Heart right ventricle (tissue), 16 donors: ENCODE measurements at places on chromosomes 2 and 18. TPM values are rescaled to one million over a fixed set of nuclear protein-coding genes. Genes with fewer than 3 reads are reported as not detected.
A peak's percentile ranks its signal among the peaks of the same experiment; 100 is the strongest.

DNA sequence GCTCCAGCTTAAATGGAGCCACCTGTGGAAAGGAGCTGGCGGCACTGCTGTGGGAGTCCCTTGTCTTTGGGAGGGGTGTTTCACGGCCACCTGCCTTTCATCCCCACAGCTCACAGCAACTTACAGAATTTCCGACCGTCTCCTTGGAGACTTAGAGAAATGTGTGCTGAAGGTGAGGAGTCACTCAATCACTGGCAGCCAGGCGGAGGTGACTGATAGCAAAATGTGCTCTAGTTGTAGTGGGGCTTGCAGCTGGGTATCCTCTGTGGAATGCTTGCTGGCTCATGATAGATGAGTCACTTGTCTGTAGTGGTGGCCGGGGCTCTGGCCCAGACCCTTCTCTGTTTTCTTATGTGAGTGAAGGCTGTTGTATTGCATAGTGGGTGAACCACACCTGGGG, 110.7 kb downstream of the SH3RF3 start:
- no peak for DNase-seq

GRCh38 chr18:9494778-9495331, 19.5 kb downstream of the RALBP1 start:
- DNase-seq, result no peak

The POTEI gene
- not detected for polyA plus RNA-seq

DNA sequence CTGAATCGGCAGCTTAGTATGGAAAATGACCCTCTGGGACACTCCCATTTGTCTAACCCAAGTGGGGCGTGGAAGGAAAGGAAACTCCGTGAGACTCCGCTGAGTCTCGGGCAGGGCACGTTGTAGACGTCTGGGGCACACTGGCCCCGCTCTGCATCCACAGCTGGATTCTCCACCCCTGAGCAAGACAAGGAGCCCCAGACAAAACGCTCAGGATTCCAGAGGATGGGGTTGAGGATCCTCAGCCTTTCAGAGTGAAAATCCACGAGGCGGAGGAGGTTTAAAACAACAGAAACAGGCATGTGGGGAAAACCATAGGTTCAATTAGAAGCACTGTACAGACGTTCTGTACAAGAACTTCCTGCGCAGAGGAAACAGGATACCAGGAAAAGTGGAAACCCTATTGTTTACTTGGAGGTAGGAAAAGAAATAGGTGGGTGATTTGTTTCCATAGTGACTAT, 124.9 kb upstream of the ZNF236 start:
- DNase-seq, result no peak

- DNase-seq, result no peak
Measured at GRCh38 chr2:158779621-158780020, 15.5 kb upstream of the DAPL1 start.

The UGT1A8 gene
- not detected for polyA plus RNA-seq

The PTPRN gene
- polyA plus RNA-seq, result not detected

DNA sequence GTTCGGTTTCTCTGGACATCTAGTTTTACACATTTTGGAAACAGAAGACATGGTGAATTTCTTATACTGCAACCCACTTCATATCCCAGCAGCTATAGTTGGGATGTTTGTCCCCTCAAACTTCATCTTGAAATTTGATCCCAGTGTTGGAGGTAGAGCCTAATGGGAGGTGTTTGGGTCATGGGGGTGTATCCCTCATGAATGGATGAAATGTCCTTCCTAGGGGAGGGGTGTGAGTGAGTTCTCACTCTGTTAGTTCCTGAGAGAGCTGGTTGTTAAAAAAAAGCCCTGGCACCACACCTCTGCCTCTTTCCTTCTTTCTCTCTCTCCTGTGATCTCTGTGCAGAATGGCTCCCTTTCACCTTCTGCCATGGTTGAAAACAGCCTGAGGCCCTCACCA, 369.0 kb upstream of the KCNJ3 start:
- DNase-seq, result no peak

- peak; percentile 86 for DNase-seq
Measured at GRCh38 chr18:3771121-3771971, 321.4 kb downstream of the TGIF1 start.

- peak; percentile 13 for DNase-seq
Measured at GRCh38 chr2:170554278-170554955, 160.7 kb upstream of the SP5 start.

GRCh38 chr18:62690236-62690815, 25.0 kb upstream of the PHLPP1 start:
- no peak for DNase-seq

DNA sequence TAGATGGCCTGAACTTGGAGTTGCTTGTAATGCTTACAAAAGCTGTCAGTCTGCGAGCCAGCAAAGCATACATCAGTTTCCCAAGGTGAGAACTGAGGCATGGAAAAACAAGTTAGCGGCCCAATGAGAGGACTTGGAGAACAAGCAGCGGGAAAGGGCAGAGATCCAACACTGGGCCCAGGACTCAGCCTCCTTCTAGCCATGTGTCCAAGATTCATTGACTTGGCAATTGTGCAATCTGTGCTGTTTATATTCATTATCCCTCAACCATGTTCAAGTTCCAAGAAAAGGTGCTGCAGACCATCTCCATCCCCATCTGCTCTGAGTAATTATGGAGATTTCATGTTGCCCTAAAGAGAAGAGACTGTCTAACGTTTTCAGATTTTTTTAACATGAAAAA, 187.4 kb downstream of the ALK start:
- DNase-seq, result no peak

The ATP8B1 gene
- 3.7 TPM for polyA plus RNA-seq

DNA sequence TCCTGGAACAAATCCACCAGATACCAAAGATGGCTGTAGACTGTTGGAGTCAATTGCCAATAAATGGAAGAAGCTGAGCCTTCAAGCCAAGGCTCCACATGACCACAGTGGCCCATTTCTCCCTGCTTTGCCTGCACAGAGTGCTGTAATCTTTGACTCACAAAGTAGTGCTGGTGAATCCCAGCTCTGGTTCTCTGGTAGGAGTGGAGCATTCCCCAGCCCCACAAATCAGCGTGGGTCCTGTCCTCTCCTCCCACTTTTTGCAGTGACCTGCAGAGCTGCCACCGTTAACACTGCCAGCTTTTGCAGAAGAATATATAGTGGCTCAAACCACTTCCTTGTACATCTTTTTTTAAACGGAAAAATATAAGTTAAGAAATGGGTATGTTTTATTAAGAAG, 93.9 kb downstream of the MGAT5 start:
- DNase-seq, result no peak

- DNase-seq, result no peak
Measured at GRCh38 chr2:97868986-97869721, 126.6 kb downstream of the TMEM131 start.

DNA sequence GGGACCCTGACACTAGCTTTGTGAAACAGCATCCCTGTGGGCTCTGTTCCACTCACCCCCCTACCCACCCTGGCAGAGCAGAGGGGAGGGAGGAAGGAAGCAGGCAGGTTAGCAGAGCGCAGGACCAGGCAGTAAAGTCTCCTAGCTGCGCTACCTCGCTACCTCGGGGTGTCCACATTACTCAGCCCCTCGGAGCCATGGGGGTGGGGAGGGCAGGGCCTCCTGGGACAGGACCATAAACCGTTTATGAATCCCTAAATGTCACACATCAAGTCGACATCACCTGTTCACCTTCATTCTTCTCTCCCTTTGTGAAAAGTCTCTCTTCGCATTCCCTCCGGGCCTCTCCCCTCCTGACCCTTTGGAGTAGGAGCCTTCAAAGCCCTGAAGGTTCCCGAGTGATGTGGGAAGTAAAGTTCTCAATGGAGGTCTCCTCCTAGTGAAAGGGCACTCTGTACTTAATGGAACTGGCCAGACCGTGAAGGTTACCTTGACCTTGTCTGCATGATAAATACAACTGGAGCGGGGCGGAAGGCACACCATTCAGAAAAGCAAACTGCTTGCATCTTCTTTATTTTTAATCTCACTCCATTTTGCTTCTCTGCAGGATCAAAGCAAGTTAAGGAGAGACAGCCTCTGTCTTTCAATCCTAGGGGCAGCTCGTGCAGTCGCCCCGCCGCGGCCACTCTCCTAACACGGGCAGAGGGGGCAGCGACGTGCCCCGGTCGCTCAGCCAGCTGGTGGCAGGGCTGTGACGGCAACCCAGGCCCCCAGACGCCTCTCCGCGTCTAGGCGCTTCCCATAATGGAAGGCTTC, 23.7 kb upstream of the SMAD7 start:
- peak; percentile 41 for DNase-seq

- DNase-seq, result peak; percentile 58
Measured at GRCh38 chr2:127175041-127175721, 44.9 kb downstream of the CYP27C1 start.

GRCh38 chr2:11798701-11799435, 52.4 kb downstream of the LPIN1 start:
- DNase-seq, result no peak

The NMUR1 gene
- polyA plus RNA-seq, result 0.37 TPM

- DNase-seq, result no peak
Measured at GRCh38 chr2:201203916-201204654, 21.1 kb downstream of the CASP10 start.

GRCh38 chr2:241561832-241562231, 3.3 kb downstream of the BOK start:
- peak; percentile 57 for DNase-seq
